SK-MEL-5 (cell line): ENCODE measurements at places on chromosomes 16 and 17.

- DNase-seq: peak; percentile 58
Measured at GRCh38 chr17:38735161-38735997, 5.2 kb downstream of the CISD3 start.

GRCh38 chr17:41657936-41658335 lies 30.7 kb upstream of the EIF1 start:
- DNase-seq: no peak

DNA sequence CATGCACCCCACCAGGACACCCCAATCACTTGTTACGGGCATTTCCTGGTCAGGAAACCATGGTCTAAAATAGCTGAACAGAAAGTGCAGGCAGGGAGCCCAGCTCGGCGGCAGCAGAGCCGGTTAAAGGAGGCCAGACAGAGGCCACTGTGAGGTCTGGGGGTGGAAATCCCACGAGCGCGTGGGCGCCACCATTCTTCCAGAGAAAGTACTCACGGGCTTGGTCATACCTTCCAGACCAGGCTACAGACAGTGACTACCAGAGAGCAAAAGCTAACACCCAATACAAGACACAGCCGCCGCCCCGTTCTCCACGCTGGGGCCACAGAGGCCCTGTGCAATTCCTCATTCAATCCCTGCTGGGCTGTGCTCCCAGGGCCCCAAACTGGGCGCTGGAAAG lies 11.9 kb downstream of the CEP131 start:
- DNase-seq: no peak

DNA sequence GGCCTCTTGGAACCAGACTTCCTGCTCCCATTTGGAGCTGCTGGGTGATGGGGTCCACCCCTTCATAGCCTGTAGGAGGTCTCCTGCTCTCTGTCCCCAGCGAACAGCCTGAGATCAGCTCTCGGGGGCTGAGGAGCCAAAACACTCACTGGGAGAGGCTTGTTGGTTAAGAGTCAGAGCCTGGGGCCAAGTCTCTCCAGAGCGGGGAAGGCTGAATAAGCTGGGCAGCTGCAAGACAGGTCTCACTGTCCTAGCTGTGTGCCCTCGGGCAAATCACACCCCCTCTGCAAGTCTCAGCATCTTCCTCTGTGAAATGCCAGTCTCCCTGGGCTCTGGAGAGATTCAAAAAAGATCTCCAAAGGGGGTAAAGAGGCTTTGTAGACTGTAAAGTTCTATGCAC lies 174.6 kb downstream of the WSCD1 start:
- DNase-seq: no peak

GRCh38 chr17:57001541-57001940 lies 23.6 kb downstream of the SCPEP1 start:
- no peak for DNase-seq

GRCh38 chr17:76124582-76125390 lies 16.3 kb downstream of the FOXJ1 start:
- DNase-seq: peak; percentile 80

DNA sequence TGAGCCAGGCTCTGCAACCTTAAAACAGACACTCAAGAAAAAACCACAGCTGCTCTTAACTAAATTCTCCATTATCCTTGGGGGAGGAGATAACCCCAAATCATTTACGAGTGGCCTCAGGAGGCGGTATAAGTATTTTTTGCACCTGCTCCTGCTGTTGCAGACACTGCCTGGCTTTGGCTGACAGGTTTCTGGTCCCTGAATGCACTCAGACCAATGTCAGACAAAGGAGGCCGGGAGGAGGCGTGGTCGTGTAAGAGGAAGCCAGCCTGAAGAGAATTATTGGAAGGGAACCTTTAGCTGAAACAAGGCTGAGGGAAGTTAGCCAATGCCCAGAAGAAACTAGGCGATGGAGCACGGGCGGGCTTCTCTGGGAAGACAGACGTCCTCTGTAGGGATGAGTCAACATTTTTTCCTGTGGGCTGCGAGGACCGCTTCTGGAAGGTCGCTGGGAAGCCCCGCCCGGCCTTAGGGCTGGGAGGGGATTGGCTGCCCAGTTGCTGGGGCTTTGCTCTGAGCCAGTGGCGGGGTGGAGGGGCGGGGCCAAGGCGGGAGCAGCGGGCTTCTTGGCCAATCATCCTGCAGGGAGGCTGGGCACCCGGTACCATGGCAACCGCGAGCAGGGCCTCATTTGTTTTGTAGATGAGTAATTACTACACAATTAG lies 82.3 kb downstream of the CCDC182 start:
- peak; percentile 28 for DNase-seq

GRCh38 chr16:85400305-85401205 lies 212.6 kb upstream of the GSE1 start:
- DNase-seq: no peak

GRCh38 chr16:20326321-20326720 lies 992 bp downstream of the GP2 start:
- no peak for DNase-seq

GRCh38 chr17:57782647-57783337 lies 37.7 kb upstream of the CCDC182 start:
- no peak for DNase-seq

DNA sequence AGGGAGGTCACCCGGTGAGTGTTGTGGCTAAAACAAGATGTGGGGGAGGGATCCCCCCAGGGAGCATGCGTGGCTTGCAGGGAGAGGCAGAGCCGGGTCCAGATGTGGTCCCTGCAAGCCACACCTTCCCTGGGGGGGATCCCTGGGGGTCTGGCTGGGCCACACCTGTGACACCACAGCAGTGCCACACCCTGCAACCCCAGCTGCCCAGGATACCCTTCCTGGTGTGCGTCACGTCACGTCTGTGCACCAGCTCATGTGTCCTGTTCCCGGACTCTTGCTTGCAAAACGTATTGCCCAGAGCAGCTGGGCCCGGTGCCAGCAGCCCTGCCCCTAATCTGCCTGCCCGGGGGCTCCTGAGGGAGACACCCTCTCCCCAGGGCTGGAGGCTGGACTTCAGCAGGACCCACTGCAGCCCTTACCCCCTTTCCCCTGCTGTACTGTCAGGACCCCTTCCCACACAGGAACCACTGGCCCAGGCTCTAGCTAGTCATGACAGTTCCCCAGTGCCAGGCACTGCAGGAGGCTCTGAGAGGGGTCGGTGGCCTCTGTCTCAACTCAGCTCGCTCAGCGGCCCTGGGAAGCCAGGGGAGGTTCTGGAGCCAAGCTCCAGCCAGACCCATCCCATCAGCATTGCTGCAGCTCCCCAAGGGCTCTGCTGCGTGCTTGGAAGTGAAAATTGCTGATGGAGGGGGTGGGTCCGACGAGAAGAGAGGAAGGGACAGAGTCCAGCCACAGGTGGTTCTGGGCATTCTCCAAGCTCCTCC lies 25.8 kb upstream of the ACSF3 start:
- DNase-seq: no peak

- peak; percentile 61 for DNase-seq
Measured at GRCh38 chr17:56866496-56866895, 32.5 kb downstream of the DGKE start.

- DNase-seq: no peak
Measured at GRCh38 chr16:46728806-46729205, 19.3 kb downstream of the MYLK3 start.

- DNase-seq: peak; percentile 92
Measured at GRCh38 chr17:40559954-40560591, 5.2 kb downstream of the CCR7 start.

DNA sequence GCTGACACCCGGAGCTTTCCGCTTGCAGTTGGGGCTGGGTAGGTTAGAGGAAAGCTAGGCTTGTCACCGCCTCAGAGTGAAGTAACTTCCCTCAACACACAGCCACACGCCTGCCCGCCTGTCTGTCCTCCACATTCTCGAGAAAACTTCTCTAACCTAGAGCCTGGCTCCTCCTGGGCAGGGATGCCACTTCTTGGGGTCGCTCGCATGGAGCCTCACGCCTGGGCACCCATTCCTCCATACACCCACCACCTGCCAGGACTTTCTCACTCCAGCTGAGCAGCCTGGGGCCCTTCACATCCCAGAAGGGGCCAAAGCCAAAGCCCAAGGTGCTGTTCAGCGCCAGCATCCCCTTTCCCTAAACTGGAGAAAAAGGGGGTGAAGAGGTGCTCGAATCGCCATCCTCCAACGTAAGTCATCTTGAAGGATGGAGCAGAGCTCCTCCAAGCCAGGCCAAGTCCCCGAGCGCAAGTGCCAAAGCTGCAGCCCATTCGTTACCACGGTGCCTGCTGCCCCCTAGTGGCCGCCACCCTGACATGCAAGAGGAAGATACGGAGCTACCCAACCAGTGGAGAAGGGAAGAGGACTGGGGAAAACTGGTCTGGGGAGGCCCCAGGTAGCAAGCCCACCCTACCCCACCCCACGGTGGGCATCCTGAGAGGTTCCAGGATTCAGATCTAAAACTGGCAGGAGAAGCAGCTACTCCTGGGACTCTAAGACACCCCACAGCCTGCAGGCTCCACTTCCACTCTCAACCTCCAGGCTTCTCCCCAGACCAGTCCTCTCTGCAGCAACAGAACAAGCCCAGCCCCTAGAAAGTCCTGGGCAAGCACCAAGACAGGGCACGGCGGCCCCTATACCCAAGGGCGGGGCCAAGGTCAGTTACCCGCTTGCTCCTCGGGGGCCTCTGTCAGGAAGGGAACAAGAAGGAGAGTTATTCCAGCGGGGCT lies 63.1 kb downstream of the MYO18A start:
- peak; percentile 82 for DNase-seq

GRCh38 chr16:76897816-76898215 lies 293.2 kb upstream of the MON1B start:
- DNase-seq: no peak

GRCh38 chr16:57503366-57503765 lies 17.1 kb upstream of the DOK4 start:
- no peak for DNase-seq

- no peak for DNase-seq
Measured at GRCh38 chr16:77306075-77306474, 106.9 kb downstream of the SYCE1L start.

DNA sequence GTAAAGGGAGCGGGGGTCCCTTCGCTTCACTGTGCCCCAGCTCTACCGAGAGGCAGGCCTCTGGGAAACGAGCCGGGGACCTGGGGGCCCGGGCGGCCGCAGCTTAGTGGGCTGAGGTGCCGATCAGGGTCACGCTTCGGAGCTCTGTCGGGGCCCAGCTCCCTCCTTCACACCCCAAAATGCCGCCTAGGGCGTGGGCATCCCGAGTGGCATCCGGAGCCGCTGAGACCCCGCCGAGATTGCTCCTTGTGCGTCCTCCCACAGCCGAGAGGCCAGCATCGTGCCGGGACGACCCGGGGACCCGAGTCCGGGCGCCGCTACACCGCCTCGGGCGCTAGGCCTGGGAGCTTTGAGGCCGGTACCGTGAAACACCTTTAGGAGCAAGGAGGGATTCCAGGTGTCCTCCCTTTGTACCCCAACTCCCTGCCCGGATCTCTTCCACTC lies 1.3 kb downstream of the SALL1 start:
- DNase-seq: no peak

GRCh38 chr16:80027007-80027965 lies 426.7 kb upstream of the MAF start:
- DNase-seq: peak; percentile 54

GRCh38 chr16:11968577-11968976 lies 3.6 kb downstream of the TNFRSF17 start:
- no peak for DNase-seq

DNA sequence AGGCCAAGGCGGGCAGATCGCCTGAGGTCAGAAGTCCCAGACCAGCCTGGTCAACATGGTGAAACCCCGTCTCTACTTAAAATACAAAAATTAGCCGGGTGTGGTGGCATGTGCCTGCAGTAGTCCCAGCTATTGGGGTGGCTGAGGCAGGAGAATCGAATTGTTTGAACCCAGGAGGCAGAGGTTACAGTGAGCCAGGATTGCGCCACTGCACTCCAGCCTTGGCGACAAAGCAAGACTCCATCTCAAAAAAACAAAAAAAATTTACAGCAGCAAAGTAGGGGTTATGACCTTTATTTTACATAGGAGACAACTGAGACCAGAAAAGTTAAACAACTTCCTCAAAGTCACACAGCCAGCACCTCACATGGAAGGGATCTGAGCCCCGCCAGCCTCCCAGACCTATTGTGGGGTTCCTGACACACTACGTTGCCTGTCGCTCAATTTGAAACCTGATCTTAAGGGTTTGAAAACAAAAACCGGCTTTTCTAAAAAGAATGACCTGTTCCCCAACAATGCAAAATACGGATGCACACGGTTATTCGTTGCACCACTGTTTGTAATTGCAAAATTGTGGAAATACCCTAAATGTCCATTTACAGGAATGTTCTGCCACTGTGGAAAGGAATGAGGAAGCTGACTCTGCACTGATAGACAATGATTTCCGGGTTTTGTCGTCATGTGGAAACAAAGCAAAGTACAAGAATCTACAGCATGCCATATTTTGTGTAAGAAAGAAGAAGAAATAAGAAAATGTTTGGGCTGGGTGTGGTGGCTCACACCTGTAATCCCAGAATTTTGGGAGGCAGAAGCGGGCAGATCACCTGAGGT lies 77.2 kb downstream of the CNGB1 start:
- DNase-seq: no peak

- no peak for DNase-seq
Measured at GRCh38 chr17:32626379-32626791, 139.6 kb downstream of the CDK5R1 start.

- DNase-seq: no peak
Measured at GRCh38 chr16:70685061-70685937, 554 bp downstream of the MTSS2 start.

GRCh38 chr17:66525338-66525737 lies 222.9 kb downstream of the PRKCA start:
- DNase-seq: no peak

DNA sequence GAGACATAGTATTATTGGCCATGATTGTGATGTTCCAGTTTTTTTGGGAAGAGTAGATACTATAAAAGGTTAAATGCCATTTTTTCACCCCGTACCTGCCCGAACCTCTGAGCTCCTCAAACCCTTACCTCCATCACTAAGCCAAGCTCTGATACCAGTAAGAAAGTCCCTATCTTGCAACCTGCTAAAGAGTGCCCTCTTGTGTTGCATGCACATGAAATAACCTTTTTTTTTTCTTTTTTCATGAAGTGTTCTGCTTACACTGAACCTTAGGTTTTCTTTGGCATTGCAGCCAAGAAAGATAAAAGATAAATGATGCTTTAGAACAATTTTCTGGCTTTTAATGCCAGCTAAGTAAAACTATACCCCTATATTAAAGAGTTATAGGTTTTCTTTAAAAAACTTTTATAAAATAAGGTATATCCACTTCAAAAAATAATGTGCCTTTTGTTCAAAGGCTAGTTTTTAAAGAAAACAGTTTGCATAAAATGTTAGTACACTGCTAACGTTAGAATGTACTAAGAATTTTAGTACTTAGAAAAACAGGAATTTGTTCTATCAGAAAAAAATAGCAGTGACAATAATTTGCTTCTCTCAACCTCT lies 295.3 kb upstream of the PMFBP1 start:
- peak; percentile 72 for DNase-seq

- no peak for DNase-seq
Measured at GRCh38 chr16:86680661-86681030, 102.3 kb downstream of the FOXL1 start.

GRCh38 chr17:77681861-77682260 lies 276.6 kb upstream of the TNRC6C start:
- DNase-seq: no peak

DNA sequence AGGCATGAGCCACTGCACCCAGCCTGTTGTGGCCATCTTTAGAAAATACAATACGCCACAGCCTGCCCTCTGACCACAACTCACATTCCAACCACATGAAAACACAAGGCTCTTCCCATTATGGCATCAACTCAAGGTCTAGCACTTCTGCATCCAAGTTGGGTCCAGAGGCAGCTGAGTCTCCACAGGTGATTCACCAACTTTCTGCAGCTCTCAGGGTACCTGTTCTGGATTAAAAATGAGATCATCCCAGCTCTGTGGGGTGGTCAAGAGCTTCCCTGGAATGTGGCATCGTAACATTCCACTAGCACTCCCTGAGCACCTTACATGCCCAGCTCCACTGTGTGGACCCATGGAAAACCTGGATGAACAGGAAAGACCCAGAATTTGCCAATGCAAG lies 9.9 kb upstream of the GUCY2D start:
- no peak for DNase-seq
